NCI-H510A (cell line): ENCODE measurements at places on chromosomes 11 and 22.

GRCh38 chr11:37115963-37116362 is 517.9 kb upstream of the RAG2 start:
- DNase-seq: no peak

- DNase-seq: no peak
Observed at GRCh38 chr11:17648528-17648927, 70.8 kb upstream of the MYOD1 start.

DNA sequence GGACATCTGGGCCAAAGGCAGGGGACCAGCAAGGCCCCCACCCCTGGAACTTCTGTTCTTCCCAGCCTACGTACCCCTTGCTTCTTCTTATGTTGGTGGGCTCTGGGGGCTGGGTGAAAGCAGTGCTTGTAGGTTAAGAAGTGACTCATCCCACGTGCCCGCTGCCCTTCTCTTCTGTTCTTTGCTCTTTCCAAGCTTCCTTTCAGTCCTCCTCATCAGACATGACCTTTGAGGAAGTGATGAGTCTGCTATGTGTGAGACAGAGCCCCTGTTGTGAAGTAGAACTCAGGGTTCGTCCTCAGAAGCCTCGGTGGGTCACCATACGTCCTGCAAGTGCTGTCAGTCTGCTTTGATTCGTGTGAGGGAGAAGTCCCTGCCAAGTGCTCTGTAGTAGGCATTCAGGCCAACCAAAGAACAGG is 12.7 kb downstream of the MED15 start:
- no peak for DNase-seq

DNA sequence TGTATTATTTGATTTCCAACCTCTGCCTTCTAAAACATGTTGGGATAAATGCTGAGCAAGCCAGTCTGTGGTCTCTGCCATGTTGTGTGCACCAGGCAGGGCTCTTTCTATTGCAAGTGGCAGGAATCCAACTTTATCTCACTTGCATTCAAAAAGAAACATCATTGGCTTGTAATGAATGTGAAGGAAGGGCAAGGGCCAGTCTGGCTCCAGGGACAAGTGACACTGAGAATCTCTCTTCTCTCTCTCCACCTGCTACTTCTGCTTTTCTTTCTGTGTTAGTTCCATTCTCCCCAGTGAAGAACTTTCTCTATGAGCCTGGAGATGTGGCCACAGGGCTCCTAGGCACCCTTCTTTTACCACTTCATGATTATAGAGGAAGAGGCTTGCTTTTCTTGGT is 329.9 kb upstream of the NCAM1 start:
- DNase-seq: no peak

DNA sequence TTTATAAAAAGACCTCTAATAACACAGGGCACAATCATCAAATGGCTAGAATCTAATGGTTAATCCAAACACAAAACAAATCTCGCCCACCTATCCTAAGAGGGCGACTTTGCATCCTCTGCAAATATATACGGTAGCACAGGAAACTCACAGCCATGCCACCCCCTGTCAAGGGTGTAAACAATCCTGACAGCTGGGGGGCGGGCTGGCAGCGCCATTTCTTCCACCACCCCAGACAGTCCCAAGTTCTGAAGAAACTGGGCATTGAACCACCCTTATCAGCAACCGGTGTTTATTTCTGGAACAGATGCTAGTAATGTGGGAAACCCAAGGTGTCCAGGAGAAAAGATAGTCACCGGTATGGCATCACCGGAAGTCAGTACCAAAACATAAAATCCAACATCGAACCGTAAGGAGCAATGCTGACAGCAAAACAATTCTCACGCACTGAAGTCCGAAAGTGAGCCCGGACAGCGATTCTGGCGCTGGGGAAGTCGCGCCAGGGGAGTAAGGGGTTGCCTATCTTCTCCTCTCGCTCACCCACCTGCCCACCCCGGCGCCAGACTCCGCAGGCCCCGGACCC is 825 bp downstream of the FBXO3 start:
- no peak for DNase-seq

GRCh38 chr11:76105637-76106036 is 100.7 kb downstream of the WNT11 start:
- DNase-seq: no peak

DNA sequence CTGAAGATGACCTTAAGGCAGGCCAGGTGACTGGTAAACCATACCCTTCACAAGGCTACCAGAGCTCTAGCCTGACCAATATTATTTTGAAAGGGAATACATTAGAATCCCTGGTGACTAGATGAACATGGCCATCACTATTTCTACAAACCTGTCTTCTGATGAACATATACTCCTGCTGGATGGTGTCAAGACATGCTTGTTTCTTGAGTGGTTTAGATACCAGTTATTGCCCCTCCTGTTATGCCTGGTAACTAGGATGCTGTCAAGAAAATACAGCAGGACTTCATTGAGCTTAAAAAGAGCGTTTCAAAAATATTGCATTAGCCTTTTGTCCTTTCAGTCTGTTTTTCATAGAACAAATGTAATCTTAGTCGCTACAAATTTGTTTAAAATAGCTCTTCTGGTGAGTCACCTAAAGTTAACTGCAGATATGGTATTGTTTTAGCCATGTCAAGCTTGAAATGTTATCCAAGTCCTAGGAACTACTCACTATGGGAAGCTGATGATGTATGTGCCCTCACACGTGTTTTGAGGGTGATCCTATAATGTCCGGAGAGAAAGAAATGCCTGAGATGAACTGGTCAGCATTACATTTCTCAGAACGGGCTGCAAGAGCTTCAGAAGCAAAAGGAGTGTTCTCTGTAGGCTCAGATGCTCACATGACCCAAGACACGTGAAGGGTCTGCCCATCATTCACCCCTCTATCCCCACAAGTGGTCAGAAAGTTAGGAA is 20.6 kb downstream of the ADM start:
- no peak for DNase-seq

DNA sequence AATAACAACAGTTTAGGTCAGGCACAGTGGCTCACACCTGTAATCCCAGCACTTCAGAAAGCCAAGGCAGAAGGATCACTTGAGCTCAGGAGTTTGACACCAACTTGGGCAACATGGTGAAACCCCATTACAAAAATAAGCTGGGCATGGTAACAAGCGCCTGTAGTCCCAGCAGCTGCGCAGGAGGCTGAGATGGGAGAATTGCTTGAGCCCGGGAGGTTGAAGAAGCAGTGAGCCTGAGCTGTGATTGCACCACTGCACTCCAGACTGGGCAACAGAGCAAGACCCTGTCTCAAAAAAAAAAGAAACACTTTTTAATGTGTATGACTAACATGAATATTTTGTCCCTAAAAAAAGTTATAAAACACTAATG is 24.5 kb upstream of the TFIP11 start:
- no peak for DNase-seq

DNA sequence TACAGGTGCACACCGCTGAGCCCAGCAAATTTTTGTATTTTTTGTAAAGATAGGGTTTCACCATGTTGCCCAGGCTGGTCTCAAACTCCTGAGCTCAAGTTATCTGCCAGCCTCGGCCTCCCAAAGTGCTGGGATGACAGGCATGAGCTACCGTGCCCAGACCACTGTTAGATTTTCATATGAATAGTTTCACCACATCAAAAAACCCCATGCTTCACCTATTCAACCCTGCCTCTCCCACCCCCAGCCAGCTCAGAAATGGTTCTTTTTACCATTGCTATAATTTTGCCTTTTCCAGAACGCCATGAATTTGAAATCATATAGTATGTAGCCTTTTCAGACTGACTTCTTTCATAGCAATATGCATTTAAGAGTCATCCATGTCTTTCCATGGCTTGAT is 37.9 kb downstream of the CDPF1 start:
- no peak for DNase-seq

DNA sequence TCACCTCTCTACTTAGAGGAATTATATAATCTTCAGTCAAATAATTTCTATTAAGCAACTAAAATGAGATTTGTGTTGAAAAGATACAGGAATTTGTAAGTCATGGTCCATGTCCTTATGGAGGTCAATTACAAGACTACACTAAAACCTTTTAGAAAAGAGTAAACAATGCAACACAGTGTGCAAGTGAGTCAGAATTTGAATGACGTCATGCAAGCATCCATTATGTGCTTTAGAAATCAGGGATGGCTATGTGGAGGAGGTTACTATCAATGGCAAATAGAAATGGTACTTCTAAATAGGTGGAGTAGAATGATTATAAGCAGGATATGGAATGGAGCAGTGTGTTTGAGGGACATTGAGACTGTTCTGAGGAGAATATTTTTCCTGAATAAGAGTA is 16.6 kb downstream of the OR10D3 start:
- no peak for DNase-seq

GRCh38 chr11:102318469-102318868 is 1.2 kb downstream of the BIRC3 start:
- DNase-seq: no peak

DNA sequence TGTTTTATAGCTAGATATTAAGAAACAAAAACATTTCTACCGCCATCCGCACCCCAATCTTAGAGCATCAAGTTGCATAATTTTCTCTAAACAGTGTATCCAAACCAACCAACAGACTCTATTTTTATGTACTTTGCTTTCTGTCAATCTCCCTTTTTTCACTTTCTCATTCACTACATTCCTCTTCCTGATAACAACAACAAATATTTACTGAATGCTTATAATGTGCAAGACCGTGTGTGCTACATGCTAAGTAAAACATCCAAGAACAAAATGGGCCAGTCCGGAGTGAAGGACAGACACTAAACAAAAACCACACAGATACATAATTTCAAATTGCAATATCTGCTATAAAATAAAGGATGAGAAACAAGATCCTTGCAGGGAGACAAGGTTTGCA is 38.6 kb upstream of the SOX6 start:
- no peak for DNase-seq

- no peak for DNase-seq
Observed at GRCh38 chr11:112465433-112466024, 204.9 kb upstream of the PLET1 start.
